ENCODE measurements at places on chromosomes 3 and 15.

DNA sequence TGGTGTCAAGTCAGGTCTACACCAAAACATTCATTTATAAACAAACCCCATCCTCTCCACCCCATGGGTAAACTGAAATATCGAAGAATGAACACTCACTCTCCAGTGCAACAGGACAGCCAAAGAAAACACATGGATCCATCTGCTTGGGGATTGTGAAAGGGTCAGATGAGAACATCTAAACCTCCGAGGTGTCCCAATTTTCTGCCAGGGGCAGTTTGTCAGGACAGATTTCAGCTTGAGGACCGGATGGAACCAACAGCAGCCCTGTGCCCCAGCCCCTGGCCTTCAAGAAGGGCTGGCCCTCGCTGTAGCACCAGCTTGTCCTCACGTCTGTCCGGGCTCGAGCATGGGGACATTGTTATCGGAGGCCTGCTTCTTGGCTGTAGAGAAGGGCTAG is 45.5 kb downstream of the PCSK6 start:
- DNase-seq = no peak

GRCh38 chr3:155227141-155227540 is 66.3 kb downstream of the STRIT1 start:
- DNase-seq = no peak

DNA sequence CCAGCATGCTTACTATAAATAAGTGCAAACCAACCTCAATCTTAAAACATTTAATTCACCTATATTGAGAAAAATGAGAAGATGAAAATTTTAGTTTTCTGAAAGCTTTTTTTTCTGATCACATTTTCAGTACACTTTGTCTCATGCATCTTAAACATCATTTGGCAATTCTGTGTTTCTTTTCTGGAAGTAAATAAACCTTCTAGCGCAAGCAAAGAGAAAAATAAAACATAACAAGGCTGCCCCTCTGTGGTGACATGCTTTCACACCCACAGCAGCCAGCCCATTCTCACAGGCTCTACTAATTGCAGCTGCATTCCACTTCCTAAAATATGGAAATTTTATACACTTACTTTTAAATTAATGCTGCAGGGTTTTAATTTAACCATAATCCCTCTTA is 90.1 kb downstream of the NEK10 start:
- no peak for DNase-seq

DNA sequence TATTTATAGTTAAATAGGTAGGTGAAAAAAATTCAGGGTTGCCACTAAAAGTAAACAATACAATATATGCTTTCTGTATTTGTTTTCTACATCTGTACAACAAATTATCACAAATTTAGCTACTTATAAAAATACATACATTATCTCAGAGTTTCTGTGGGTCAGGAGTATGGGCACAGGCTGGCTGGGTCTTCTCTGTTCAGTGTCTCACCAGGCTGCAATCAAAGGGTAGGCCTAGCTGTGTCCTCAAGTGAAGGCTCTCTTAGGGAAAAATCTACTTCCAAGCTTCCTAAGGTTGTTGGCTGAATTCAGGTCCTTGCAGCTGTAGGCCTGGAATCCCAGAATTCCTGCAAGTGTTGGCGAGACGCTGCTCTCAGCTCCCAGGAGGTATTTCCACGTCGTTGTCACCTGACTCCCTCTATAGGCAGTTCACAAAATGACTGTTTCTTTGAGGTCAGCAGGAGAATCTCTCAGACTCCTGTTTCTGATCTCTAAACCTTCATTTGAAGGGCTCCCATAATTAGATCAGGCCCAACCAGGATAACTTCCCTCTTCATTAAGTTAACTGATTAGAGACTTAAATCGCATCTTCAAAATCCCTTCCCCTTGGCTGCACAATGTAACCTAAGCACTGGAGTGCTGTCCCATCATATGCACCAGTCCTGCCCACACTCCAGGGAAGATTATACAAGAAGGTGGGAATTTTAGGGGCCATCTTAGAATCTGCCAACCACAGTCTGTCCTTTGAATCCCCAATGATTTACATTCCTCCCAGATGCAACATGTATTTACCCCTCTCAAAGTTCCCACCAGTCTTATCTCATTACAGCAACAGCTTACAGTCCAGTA is 296.6 kb downstream of the SUCLG2 start:
- DNase-seq = no peak

- peak; percentile 33 for DNase-seq
Observed at GRCh38 chr15:72994534-72995177, 57.6 kb upstream of the NEO1 start.

- DNase-seq = no peak
Observed at GRCh38 chr3:127716384-127716783, 43.6 kb downstream of the ABTB1 start.

DNA sequence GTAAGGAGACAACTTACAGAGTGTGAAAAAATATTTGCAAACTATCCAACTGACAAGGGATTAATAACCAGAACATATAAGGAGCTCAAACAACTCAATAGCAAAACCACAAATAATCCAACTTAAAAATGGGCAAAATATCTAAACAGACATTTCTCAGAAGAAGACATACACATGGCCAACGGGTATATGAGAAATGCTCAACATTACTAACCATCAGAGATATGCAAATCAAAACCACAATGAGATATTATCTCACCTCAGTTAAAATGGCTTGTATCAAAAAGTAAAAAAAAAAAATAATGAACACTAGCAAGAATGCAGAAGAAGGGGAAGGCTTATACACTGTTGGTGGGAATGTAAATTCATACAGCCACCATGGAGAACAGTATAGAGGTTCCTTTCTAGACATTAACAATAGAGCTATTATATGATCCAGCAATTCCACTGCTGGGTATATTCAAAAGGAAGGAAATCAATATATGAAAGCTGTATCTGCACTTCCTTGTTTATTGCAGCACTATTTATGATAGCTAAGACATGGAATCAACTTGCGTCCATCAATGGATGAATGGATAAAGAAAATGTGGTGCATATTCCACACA is 998.6 kb downstream of the NAALADL2 start:
- DNase-seq = no peak

- DNase-seq = no peak
Observed at GRCh38 chr3:101963902-101964362, 114.6 kb downstream of the NFKBIZ start.

- DNase-seq = no peak
Observed at GRCh38 chr15:85744579-85744978, 50.1 kb downstream of the KLHL25 start.

GRCh38 chr3:167835953-167836352 is 100.4 kb downstream of the SERPINI1 start:
- DNase-seq = no peak

GRCh38 chr3:80275120-80275519 is 507.3 kb upstream of the ROBO1 start:
- no peak for DNase-seq

DNA sequence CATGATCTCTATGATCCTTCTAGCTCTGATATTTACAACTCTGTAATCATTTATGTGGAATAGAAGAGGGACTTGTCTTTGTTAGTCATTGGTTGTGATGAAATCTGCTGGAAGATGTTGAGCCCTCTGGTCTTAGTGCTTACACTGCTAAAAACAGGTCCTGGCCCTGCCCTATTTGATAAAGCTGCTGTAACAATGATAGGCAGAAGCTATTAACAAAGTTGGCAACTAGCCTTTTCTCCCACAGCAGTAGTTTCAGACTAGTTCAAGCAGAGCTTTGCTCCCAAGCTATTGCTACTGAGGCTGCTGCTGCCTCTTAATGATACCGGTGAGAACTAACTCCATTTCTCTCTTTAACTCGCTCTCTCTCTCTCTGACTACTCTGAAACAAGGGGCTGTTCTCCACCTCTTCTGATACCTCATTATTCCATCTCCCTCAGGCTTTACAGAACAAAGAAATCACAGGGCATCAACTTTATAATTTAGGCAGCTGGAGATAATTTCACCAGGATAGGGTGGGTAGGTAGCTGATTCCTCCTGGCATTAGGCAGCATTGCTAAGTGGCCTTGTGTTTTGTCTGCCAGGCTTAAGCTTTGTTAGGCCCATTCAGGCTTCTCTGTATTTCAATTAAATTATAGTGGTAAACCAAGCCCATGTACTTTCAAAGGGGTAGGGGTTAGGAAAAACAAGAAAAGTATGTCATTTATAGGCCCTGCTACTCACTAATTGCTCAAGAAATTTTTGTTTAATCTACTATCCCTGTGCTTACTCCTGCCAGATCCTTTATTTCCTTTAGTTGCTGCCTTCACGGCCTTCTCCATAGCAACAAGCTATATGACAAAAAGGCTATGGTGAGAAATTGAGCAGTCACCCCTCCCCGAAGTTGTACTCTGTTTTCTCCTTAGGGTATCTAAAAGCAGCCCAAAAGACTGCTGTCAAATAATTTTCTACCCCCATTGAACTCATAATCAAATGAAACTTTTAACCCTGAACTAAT is 139.6 kb downstream of the RBPMS2 start:
- DNase-seq = peak; percentile 57

DNA sequence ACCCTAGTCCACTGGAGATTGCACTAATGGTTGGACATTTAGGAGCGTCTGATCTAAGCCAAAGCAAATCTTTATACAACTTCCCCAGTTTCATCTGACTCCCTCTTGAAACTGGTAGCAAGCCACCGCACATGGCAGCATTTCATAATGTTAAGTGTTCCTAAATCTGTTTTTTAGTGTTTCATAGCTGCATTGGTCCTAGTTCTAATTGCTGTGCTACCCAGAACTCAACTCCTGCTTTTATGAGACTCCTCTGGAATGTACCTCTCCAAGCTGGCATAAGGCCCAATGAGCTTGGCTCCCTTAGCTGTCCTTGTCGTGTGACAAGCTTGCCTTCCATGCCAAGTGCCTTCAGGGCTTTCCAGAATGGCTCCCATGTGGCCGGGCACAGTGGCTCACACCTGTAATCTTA is 65.3 kb upstream of the FLNB start:
- no peak for DNase-seq

GRCh38 chr15:44738340-44738984 is 2.1 kb downstream of the TRIM69 start:
- DNase-seq = peak; percentile 3

- no peak for DNase-seq
Observed at GRCh38 chr3:189393598-189393997, 221.8 kb downstream of the TPRG1 start.

DNA sequence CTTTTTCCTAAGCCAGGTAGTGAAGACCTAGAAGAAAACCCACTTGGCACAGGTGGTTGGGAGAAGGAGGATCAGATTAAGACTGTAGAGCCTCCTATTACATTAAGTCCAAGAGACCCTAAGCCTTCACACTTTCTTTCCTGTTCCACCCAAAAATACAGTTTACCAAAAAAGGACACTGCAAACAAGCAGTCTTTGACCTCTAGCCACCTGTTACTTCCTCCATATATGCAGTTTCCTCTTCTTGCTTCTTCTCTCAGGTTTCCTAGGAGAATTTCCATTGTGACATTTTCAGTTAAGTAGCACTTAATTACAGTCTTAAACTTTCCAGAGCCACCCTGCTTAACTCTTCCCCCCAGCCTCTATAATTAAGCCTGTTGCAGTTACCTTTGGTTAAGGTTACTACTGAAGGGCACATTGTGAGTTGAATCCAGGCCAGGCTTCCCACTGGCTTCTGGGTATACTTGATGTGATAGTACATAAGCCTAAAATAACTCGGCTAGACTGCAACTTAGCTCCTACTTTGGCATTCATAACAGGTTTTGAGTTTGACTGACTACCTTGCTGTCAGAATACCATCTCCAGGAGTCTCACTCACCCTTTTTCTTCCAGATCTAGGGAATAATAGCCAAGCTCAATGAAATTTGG is 114.2 kb upstream of the UMPS start:
- peak; percentile 48 for DNase-seq

GRCh38 chr3:155262295-155262694 is 31.2 kb downstream of the STRIT1 start:
- no peak for DNase-seq

GRCh38 chr15:89971592-89971997 is 29.5 kb upstream of the ZNF710 start:
- DNase-seq = peak; percentile 24

DNA sequence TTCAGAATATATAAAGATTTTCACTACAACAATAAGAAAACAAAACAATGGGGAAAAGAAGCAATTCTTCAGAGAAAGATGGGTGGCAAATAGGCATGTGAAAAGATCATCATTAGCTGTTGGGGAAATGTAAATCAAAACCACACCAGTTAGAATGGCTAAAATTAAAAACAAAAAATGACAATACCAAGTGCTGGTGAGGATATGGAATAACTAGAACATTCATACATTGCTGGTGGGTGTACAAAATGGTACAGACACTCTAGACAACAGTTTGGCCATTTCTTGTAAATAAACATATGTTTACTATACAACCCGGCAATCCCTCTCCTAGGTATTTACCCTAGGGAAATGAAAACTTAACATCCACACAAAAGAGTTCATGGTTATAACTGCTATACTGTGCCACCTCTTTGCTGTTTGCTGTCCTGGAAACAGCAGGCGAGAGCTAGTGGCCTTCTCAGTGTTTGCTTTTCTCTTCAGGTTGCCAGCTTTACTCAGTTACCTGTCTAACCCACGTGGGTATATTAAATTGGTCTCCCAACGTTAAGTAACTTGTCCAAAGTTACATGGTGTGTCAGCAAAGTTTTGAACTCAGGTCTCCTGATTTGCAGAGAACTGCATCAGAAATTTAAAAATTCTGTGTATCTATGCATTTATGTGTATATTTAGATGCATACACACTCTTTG is 4.6 kb upstream of the NIT2 start:
- DNase-seq = no peak

DNA sequence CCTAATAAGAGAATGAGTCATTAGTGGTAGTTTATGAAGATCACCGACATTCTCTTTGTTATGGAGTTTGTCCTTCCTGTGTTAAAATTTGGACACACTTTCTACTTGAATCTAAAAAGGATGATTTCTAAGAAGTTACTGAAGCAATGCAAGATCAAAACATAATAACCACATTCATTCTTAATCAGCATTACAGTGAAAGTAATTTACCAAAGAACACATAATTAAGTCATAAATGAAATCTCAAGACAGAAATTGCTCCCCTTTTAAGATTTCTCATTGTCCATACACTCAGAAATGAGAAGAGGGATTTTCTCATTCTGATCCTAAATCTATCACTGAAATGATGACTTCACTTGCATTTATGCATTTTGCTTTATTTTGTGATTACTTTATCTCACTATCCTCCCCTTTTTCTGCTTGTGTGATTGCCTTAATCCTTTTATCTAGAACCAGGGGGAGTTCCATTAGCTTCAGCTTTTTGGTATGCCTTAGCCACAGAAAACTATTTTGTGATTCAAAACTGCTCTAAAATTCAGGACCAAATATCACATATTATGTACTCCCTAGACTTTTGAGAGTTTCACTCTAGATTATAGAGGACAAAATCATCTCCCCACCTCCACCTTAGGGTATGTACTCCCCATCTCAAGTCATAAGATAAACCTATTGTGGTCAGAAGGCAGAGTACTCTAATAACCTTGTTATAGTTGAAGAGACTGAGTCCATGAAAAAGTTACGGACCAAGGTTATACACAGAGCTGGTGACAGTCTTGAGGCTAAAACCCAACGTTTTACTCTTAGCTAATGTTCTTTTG is 817.6 kb upstream of the CFAP20DC start:
- DNase-seq = no peak

DNA sequence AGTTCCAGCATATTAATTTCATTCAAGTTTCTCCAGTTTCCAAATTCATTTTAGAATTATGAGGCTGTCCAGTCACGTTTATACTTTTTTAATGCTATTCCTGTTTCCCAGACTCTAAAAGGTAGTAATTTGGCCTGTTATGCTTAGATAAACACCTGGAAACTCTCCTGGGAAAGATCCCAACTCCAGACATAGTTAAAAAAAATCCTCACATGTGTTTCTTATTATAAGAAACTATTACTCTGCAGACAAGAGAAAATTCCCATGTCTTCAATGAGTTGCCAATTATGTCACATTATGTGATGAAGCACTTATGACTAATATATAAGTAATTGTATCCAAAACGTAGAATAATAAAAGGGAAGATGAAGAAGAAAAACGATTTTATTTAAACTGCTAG is 137.1 kb upstream of the TMC3 start:
- DNase-seq = no peak
